ENCODE measurements at places on chromosomes 3 and 15.

- DNase-seq, result no peak
Measured at GRCh38 chr15:58459045-58459444, 27.3 kb downstream of the LIPC start.

DNA sequence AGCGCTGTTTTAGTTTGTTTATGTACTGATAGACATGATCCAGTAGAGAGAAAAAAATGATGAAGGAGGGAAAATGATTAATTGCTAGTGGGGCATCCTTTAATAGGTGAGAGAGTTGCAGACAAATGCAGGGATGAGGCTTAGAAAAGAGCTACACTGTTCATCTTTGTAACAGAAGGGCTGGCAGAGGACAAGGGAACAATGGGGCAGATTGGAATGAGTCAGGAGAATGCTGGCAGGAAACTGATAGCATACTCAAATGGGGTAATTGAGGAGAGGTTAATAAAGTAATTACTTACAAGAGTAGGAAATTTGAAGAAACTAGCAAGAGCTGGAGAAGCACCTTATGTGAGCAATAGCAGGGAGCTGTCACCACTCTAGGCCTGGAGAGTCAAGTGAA, 170.9 kb downstream of the OXSM start:
- DNase-seq, result no peak

DNA sequence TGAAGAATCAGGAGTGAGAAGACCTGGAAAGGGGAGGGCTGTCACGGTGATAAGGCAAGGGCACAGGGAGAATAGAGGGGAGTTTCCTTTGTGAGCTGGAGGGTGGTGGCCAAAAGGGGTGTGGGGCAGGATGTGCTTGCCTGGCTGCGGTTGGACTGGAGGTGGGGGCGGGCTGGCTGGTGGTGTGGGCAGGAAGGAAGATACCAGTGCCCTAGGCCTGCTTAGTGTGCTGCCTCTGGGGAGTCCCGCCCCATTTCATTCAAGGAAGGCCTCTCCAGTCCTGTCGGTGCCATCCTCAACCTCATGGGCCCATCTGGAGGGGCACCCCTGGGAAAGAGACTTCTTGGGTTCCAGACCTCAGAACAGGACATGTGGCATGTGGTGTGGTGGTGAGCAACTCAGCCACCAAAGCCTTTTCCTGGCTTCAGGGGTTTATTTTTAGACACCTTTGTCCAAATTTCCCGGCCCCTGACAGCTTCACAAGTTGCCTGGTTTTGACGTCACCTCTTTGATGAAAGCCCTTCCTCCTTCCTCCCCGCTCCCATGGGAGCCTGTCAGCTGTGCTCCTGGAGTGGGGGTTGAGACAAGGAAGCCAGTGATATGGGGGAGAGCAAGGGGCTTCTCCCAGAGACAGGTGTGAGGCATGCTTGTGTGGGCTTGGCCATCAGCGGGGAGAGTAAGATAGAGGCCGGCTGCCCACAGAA, 15.6 kb downstream of the TEX264 start:
- no peak for DNase-seq

DNA sequence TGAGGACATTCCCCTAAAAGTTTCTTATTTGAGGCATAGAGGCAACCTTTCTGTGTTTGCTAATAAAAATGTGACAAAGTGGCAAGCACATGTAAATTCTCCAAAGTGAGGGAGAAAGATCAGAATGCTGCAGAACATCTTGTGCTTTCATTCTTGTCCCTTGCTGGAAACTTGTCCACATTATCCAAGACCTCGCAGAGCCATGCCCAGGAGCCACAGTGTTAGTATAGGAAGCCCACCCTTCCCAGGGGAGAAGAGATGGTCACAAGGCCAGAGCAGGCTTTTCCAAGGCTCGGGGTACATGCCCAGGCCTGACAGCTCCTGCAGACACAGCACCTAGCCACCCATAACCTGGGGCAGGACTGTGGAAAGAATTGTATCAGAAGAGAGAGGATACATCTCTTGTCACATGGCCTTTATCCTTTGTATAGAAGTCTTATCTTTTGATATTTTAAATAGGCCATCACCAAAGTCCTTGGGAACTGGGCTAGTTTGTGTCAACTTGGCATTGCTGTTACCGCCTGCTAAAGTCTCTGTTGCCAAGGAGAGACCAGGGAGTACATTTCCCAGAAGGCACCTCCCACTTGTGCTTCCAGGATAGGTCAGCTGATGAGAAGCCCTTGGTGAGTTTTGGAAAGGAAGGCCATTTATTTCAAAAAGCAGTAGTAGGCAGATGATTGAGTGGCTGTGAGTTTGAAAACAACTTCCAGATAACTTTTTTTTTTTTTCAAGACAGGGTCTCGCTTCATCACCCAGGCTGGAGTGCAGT, 10.5 kb downstream of the DLEC1 start:
- no peak for DNase-seq

GRCh38 chr15:60162968-60163355, 158.9 kb downstream of the FOXB1 start:
- DNase-seq, result no peak

GRCh38 chr3:171258316-171258715, 201.9 kb downstream of the TNIK start:
- DNase-seq, result no peak

GRCh38 chr3:71022551-71023335, 560.8 kb downstream of the FOXP1 start:
- no peak for DNase-seq

All from AG09309 (cell line).